ENCODE measurements at places on chromosomes 4 and X.

DNA sequence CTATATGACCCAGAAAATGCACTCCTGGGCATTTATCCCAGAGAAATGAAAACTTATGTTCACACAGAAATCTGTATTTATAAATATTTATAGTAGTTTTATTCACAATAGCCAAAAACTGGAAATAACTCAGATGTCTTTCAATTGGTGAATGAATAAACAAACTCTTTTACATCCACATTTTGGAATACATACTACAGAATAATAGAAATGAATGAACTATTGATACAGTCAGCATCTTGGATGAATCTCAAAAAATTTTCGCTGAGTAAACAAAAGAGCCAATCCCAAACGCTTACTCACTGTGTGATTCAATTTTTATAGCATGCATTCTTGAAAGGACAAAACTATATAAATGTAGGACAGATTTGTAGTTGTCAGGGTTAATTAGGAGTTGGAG, 75.1 kb upstream of the HTR2C start:
- DNase-seq: no peak

DNA sequence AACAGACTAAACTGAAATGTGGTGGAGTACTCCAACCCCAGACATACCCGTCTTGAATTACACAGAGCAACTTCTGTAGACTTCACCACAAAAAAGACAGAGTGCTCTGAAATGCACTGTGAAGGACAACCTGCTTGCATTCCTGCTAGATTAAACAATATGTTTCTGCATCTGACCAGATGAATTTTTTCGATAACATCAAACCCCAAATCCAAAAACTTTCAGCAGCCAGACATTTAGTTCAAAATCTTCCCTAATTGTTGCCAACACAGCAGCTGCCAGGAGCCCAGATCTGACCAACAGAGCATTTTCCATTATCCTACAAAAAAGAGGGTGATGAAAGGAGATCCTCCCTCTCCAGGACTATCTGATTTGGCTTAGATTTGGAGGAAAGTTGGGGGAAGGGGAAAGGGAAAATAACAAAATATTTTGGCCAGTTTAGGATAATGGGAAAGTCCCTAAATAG, 356.5 kb downstream of the PDGFC start:
- no peak for DNase-seq

GRCh38 chr4:650951-651883, 22.9 kb downstream of the ATP5ME start:
- no peak for DNase-seq

- peak; percentile 27 for DNase-seq
Observed at GRCh38 chr4:112311516-112311915, 14.3 kb downstream of the ALPK1 start.

- no peak for DNase-seq
Observed at GRCh38 chr4:62135565-62136156, 935.5 kb downstream of the ADGRL3 start.

DNA sequence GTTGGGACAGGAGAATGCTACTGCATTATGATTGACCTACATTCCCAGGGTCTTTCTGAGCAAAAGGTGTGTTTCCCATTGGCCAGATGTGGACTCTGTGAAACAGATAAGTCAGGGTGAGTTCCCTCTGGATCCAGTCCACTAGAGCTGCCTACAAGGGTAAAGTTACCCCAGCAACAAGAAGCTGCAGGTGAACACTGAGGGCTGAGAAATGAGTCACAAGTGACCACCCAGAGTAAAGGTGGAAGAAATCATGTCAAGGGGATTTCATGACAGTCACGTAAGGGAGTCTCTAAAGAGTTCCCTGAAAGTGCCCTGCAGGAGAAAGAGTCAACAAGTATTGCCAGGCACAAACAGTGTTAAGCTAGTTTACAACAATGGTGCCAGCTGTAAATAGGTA, 16.3 kb downstream of the F8A1 start:
- DNase-seq: no peak

DNA sequence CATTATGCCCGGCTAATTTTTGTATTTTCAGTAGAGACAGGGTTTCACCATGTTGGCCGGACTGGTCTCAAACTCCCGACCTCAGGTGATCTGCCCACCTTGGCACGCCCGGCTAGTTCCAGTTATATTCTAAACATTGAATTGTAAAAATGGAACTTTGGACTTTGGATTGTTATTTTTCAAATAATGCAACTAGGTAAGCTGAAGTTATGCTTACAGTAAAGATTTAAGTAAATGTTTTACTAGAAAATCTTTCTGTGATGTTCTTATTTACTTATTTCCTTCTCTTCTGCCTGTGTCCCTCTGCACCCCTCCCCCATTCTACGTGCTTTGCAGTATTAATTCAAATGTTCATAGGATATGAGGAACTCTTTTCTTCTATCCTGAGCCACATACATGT, 26.1 kb downstream of the GK start:
- DNase-seq: no peak

- peak; percentile 23 for DNase-seq
Observed at GRCh38 chr4:94519925-94520789, 68.4 kb downstream of the PDLIM5 start.

DNA sequence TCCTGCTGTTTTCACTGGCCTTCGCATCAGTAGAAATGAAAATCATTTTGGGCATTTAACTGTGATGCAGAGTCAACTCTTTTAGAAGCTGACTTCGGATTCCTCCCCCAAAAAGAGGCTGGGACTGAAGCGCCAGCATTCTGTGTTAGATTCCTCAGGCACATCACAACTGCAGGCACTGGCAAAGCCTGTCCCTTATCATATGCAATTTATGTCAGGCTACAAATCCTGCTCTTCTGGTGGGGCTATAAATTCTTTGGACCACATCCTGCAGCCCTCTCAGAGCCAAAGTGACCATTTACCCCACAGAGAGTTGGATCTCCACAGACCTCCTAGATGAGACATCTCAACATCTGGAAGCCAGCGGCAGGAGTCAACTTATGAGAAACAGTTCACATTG, 138.4 kb downstream of the CBR4 start:
- DNase-seq: no peak

DNA sequence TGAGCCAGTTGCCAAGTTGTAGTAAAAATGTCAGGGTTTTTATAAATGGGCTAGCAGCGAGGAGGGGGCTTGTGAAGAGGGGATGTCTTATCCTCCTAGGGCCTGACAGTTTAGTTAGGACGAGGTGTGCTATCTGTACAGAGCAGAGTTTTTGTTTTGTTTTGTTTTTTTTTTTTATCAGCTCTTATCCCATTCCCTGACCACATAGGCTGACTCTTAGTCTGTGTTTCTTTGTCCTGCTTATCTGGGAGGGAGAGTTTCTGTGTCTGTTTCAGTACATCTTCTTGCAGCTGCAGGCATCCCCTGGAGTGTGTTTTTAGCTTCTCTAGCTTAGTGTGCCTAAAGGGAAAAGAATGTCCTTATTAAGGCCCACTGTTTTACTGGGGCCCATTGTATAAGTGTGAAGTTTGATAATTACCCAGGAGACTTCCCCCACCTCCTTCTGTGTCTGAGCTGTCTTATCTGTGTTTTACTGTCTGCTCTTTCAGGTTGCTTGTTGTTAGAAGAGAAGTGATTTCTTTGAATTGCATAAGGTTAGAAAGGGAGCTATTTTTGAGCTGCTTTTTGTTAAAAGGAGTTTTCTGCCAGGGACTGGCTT, 32.0 kb downstream of the PAGE2 start:
- DNase-seq: peak; percentile 54

DNA sequence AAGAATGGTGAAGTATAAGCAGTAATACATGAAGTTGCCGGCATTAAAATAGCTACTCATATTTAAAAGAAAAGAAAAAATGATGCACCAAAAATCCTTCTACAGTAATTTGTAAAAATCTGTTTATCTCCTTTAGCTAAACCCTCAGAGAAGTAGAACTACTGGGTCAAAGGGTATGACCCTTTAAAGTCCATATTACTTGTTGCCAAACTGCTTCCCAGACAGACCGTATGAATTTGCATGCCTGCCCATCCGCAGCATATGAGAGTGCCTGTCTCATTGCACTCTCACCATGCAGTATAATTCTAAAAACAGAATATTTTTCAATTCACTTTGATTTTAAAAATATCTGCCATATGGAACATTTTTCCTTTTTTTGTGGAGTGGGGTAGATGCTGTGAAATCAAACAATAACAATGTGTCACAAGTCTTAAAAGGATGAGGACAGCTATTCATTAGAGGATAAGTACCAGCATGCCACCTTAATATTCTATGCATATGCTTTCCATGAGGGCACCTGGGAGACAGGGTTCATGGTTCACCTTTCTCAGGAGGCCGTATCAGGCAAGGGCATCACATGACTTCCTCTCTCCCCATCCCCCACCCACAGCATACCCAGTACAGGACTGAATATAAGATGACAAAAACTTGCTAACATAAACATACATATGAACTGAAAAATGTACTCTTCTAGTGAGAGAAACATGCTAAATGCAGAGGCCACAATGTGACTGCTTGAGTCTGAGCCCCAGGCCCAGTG, 17.8 kb downstream of the ZDHHC9 start:
- no peak for DNase-seq

GRCh38 chrX:86946569-86946968, 571.0 kb upstream of the KLHL4 start:
- peak; percentile 52 for DNase-seq

- no peak for DNase-seq
Observed at GRCh38 chr4:29453303-29453820, 1266.8 kb upstream of the PCDH7 start.

DNA sequence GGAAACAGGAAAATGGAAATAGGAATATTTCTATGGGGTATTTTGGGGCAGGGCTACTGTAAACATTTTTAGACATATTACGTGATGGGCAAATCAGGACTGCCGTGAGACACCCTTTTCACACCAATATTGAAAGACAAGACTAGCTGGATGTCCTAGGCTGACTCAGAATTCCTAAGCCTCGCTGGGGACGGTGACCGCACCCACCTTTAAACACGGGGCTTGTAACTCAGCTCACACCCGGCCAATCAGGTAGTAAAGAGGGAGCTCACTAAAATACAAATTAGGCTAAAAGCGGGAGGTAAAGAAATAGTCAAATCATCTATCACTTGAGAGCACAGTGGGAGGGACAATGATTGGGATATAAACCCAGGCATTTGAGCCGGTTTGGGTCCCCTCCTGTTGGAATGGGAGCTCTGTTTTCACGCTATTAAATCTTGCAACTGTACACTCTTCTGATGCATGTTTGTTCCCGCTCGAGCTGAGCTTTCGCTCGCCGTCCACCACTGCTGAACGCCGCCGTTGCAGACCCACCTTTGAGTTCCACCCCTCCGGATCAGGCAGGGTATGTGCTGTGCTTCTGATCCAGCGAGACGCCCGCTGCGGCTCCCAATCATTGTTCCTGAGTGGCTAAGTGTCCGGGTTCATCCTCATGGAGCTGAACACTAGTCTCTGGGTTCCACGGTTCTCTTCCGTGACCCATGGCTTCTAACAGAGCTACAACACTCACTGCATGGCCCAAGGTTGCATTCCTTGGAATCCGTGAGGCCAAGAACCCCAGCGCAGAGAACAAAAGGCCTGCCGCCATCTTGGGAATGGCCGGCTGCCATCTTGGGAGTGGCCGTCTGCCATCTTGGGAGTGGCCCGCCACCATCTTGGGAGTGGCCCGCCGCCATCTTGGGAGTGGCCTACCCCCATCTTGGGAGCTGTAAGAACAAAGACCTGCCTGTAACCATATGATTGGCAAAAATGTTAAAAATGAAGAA, 152.6 kb downstream of the CRLF2 start:
- no peak for DNase-seq

- no peak for DNase-seq
Observed at GRCh38 chr4:145716661-145717200, 36.8 kb downstream of the C4orf51 start.

GRCh38 chr4:156781852-156782251, 189.7 kb downstream of the PDGFC start:
- no peak for DNase-seq

- DNase-seq: peak; percentile 64
Observed at GRCh38 chr4:183399126-183399522, 45.3 kb upstream of the CDKN2AIP start.

- DNase-seq: no peak
Observed at GRCh38 chr4:128225148-128225547, 62.5 kb downstream of the PGRMC2 start.

- DNase-seq: no peak
Observed at GRCh38 chr4:140168474-140168873, 14.5 kb upstream of the MAML3 start.

- no peak for DNase-seq
Observed at GRCh38 chrX:44144177-44144945, 171.2 kb upstream of the NDP start.

GRCh38 chr4:169254546-169254983, 16.2 kb downstream of the SH3RF1 start:
- DNase-seq: peak; percentile 60

- peak; percentile 34 for DNase-seq
Observed at GRCh38 chr4:112253382-112254000, 21.9 kb downstream of the AP1AR start.

GRCh38 chr4:78020677-78021076, 36.4 kb upstream of the FRAS1 start:
- no peak for DNase-seq

- peak; percentile 54 for DNase-seq
Observed at GRCh38 chrX:49876750-49877149, 2.5 kb upstream of the USP27X start.

- DNase-seq: no peak
Observed at GRCh38 chrX:346034-346813, 27.6 kb upstream of the GTPBP6 start.

- no peak for DNase-seq
Observed at GRCh38 chrX:134626434-134626833, 31.8 kb downstream of the PLAC1 start.

DNA sequence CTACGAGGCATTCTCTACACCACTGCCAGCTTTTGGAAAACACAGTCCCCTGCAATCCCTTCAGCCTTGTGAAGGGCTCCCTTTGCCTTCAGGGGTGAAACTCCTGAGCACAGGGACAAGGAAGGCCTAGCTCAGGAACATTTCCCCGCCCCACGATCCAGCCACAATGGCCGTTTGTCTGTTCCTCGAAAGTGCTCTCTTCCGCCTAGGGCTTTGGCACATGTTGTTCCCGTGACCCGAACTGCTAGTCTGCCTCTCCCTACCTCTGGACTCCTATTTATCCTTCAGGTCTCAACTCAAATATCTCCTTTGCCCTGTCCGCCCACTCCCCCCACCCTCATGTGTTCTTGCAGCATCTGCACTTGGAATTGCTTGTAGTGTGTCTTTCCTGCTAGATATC, 12.1 kb downstream of the FGD1 start:
- no peak for DNase-seq

DNA sequence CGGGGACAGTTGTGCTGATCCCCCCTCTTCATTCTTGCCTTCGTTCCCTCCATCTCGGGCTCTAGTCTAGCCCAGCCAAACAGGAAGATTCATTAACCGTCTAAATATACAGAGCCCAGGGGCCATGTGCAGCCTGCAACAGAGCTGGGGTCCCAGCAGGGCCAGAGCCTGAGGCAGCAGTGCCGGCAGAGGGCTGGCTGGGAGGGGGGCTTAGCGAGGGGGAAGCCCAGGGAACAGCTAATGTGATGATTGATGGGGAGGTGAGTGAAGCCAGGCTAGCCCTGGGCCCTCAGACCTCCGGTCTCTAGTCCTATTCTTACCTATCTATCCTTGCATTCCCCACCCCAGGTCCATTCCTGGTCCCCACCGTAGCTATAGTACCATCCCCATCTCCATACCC, 22.3 kb downstream of the EFNB1 start:
- no peak for DNase-seq

GRCh38 chr4:74480267-74480666, 35.3 kb downstream of the AREG start:
- no peak for DNase-seq

Measured in hematopoietic multipotent progenitor cell treated with erythropoietin and hydrocortisone succinate and interleukin-3 and kit ligand, for 6 days (in vitro differentiated cells).